ENCODE measurements at places on chromosomes 13 and 19. TPM values are rescaled to one million over a fixed set of nuclear protein-coding genes. Genes with fewer than 3 reads are reported as not detected.

GRCh38 chr13:21556051-21556450, 47.9 kb downstream of the MICU2 start:
- DNase-seq: no peak

GRCh38 chr13:112059457-112060281, 7.3 kb upstream of the SOX1 start:
- DNase-seq: no peak

- DNase-seq: peak; percentile 14
Observed at GRCh38 chr19:496112-496665, at the start of gene MADCAM1. Gene MADCAM1 (plus strand): TSS chr19:496486. CDS start chr19:496500, 14 bp downstream.

- no peak for DNase-seq
Observed at GRCh38 chr13:42048342-42048683, at the start of gene DGKH. Gene DGKH (plus strand): TSS chr13:42048648. CDS start chr13:42048774, 126 bp downstream.

DNA sequence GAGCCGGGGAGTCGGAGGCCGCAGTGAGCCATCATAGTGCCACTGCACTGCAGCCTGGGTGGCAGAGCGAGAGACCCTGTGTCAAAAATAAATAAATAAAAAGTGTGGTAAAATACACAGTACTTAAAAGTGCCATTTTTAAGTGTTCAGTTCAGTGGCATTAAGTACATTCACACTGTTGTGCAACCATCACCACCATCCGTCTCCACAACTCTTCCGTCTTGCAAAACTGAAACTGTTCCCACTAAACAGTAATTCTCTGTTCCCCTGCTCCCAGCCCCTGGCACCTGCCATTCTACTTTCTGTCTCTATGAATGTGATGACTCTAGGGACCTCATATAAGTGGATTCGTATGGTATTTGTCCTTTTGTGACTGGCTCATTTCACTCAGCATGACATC, 13.3 kb downstream of the SLC25A42 start:
- no peak for DNase-seq

DNA sequence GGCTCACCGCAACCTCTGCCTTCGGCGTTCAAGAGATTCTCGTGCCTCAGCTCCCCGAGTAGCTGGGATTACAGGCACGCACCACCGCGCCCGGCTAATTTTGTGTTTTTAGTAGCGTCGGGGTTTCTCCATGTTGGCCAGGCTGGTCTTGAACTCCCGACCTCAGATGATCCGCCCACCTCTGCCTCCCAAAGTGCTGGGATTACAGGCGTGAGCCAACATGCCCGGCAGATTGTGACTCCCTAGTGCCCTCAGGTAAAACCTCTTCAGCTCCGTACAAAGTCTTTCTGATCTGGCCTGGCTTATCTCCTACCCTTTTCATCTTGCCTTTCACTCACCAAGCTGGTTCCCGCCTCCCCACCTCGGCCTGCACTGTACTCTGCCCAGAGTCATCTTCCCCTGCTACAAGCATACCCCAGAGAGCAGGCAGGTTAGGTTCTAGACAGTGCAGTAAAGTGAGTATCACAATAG, 15.0 kb downstream of the BICRA start:
- DNase-seq: no peak

- DNase-seq: no peak
Observed at GRCh38 chr19:3593156-3593555, 7.9 kb downstream of the GIPC3 start.

DNA sequence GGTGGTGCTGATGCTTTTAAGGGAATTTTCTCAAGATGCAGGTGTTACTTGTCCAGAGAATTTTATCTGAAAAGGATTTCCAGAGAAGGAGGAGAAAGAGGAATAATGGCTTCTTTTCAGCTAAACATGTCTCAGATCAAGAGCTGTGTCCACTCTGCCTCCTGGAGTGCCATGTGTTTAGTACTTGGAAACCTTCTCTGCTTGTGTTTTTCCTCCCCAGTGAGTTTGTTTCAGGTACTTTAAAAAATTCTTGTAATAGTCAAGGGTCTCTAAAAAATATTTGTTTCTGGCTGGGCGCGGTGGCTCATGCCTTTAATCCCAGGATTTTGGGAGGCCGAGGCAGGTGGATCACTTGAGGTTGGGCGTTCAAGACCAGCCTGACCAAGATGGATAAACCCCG, 22.7 kb downstream of the ZNF431 start:
- no peak for DNase-seq

GRCh38 chr13:51222037-51222685, at the start of gene FAM124A:
Gene FAM124A (plus strand): TSS chr13:51222398. CDS start chr13:51222502, 104 bp downstream.
- DNase-seq: peak; percentile 60

DNA sequence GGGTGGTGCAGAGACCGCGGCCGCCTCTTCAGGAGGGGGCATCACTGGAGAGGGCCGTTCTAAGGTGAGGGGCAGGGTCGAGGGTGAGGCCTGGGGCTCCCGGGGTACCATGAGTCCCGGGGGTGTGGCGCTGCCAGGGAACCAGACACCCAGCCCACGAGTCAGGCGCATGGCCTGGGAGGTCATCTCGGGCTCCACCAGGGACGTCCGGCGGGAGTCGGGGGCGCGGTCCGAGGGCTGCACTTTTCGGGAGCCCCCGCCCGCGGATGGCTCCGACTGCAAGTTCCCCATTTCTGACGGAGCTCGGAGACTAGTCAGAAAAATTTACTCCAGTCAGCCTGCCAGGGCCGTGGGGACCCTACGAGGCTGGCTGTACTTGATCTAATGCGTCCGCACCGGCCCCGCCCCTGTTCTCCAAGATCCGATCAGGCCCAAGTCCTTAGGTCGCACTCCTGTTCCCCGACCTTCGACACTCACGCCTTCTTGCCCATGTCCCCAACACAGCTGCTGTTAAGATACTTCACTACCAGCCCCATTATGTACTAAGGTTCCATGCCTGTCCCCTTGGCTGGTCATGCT, 774 bp downstream of the GGN start:
- peak; percentile 43 for DNase-seq

- DNase-seq: peak; percentile 39
Observed at GRCh38 chr19:1066748-1067340, at the start of gene ARHGAP45. Gene ARHGAP45 (plus strand): TSS chr19:1067167. CDS start chr19:1067406, 239 bp downstream.

- no peak for DNase-seq
Observed at GRCh38 chr13:90846936-90847335, 500.6 kb upstream of the MIR17HG start.

- peak; percentile 48 for DNase-seq
Observed at GRCh38 chr19:41993612-41994483, at the start of gene ATP1A3. Gene ATP1A3 (minus strand): TSS chr19:41994230. CDS start chr19:41994076, 154 bp downstream.

- no peak for DNase-seq
Observed at GRCh38 chr19:17718550-17718946, 732 bp upstream of the MAP1S start.

GRCh38 chr19:33947265-33947964, 150.7 kb downstream of the KCTD15 start:
- no peak for DNase-seq

DNA sequence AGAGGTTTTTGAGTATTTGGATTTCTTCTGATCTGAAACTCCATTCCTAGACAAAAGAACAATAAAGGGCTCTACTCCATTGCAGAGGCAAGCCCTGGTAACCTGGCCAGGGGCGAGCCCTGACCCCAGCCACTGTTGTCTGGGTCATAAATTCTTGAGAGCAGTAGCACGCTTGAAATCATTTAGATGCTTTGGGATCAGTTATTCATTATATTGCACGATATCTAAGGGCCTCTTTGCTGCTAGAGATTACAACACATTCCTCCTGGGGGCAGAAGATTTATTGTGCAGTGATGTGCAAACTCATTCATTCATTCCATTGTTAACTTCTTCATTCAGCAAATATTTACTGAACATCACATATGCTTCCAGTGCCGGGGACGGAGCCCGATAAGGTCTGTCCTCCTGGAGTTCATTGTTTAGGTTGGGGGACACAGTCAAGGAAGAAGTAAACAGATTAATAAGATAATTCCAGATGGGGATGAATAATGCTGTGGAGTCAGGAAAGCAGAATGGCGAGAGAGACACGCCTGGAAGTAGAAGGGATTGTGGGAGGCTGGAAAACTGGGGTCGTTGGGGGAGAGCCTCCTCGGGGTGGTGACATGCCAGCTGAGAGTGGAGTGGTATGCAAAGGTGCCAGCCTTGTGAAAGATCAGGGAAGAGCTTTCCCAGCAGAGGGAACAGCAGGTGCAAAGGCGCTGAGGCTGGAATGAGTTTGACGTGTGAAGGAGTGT, 34.9 kb downstream of the SIPA1L3 start:
- DNase-seq: no peak

- no peak for DNase-seq
Observed at GRCh38 chr19:11378319-11379189, 4.1 kb downstream of the SWSAP1 start.

DNA sequence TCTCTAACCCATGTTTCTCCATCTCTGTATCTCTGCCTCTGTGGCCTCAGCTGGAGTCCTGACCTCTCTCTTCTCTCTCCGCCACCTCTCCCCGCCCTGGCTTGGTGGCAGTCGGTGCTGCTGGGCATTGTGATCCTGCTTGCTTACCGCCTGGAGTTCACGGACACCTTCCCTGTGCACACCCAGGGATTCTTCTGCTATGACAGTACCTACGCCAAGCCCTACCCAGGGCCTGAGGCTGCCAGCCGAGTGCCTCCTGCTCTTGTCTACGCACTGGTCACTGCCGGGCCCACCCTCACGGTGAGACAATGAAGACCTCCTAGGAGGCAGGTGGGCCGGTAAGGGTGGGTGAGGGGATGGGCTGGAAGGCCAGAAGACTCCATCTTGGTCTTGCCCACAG, 4.2 kb downstream of the PLPPR2 start:
- no peak for DNase-seq

DNA sequence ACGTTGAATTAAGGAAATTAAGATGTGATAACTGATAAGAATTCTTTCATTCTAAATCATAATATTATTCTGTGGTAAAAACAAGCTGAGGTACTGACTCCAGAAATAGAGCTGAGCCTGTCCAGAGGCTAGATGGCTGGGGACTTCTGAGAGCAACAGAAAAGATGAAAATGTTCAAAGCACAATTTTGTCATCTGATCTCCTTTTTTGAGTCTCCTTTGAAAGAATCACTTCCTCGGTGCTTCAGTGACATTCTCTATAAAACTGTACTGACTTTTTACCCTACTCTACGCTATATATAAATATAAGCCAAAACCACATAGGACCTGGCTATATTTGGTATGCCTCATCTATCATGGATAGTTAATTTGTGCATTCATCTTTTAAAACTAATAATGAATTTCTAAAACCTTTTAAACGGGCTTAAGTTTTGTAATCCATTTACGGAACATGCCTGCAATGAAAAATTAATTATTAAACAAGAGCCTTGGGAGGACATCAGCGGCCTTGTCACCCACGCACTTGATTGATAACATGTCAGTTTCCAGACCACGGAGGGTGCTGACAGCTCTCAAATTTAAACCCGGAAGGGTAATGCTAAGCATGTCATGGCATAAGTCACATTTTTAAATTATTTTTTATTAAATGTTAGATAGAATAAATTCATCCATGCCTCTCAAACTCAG, 235.5 kb downstream of the PCDH9 start:
- DNase-seq: no peak

GRCh38 chr13:42673677-42674076, 99.7 kb downstream of the TNFSF11 start:
- DNase-seq: no peak

DNA sequence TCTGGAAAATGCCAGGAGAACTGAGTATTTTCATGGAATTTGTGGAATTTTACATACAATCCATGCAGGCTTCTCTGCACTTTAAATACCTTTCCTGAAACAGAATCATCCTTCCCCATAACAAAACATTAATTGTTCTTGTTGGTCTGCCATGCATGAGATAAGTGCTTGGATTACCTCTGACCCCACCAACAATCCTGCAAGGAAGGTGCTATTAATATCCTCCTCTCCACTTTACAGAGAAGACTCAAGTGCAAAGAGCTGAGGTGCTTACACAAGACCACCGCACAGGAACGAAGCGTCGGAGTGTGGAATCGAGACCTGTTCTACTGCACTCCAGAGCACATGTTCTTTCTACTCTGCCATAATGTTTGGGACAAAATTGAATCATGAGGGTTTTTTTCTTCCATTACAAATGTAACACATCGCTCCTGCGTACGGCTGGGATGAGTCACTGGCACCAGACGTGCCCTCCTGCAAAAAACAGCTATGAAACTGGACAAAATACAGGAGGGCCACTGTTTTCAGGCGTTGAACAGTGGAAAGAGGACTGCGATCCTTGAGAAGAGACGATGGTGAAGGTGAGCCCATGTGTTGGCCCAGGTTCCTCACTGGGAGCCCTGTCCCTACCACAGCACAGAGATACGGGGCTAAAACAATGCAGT, 12.9 kb upstream of the LRRC4B start:
- no peak for DNase-seq

DNA sequence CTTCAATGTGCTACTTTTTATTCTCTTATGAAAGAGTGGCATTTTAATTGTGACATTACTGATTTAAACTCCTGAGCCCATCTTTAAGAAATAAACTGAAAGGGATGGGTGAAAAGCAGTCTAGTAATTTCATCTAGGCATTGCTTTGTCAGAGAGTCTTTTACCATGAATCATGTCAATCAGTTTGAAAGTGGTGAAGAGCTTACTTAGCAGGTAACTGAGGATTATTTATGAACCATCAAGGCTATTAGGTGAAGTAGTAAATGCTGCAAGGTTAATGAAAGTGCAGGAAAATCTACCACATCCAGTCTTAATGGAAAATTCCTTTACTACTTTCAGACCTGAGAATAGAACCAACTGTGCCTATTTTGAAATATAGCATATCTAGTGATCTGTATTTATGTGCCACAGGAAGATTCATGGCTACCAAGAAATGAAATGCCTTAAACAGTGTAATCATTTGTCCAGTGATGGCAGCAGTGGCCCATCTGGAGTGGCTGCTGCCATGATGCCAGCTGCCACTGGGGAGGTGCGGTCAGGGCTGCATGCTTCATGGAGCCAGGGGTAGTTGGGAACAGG, 368.9 kb downstream of the SLITRK6 start:
- no peak for DNase-seq

DNA sequence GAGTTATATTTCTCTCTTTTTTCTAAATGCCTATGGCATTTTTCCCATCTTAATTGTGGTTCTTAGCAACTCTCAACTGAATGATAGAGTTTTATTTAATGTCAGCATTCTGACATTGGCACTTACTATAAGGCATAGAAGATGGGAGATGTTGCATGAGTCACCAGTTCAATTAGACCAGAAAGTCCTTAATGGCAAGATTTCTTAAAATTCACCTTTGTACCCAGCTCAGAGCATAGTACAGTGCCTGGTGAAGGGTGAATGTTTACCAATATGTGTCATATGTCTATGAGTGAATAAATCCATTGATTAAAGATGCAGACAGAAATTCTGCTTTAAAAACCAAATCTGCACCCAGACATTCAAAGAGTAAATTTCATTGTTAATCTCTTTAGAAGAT, 526.9 kb downstream of the EFNB2 start:
- DNase-seq: no peak

GRCh38 chr13:113654175-113654560, 3.8 kb downstream of the ATP4B start:
- peak; percentile 32 for DNase-seq

PALM3 gene
- 0.18 TPM for total RNA-seq

MISP gene
- total RNA-seq: 0.09 TPM

FGF14 gene
- total RNA-seq: 2.1 TPM

ZNF845 gene
- total RNA-seq: 9.6 TPM

IGFL1 gene
- not detected for total RNA-seq

KLF5 gene
- 13.6 TPM for total RNA-seq

ZNF541 gene
- total RNA-seq: 0.18 TPM

ZNF865 gene
- 1.2 TPM for total RNA-seq
